Body of pancreas (tissue), 4 donors: ENCODE measurements at places on chromosomes 3 and 15. TPM values are rescaled to one million over a fixed set of nuclear protein-coding genes. Genes with fewer than 3 reads are reported as not detected.

GRCh38 chr3:154779571-154779970 lies 300.5 kb upstream of the MME start:
- H3K27ac ChIP-seq = no peak overlapping the region
- no peak overlapping the region for H3K4me3 ChIP-seq
- no peaks in the 10 kb centered on the region for H3K27me3 ChIP-seq
- no peaks in the 10 kb centered on the region for H3K36me3 ChIP-seq
- DNase-seq = no peak

- H3K27ac ChIP-seq = no peak overlapping the region
- DNase-seq = no peak
- H3K4me3 ChIP-seq = no peak overlapping the region
These were observed 57.0 kb downstream of the ASTE1 start for GRCh38 chr3:130969621-130970020.

DNA sequence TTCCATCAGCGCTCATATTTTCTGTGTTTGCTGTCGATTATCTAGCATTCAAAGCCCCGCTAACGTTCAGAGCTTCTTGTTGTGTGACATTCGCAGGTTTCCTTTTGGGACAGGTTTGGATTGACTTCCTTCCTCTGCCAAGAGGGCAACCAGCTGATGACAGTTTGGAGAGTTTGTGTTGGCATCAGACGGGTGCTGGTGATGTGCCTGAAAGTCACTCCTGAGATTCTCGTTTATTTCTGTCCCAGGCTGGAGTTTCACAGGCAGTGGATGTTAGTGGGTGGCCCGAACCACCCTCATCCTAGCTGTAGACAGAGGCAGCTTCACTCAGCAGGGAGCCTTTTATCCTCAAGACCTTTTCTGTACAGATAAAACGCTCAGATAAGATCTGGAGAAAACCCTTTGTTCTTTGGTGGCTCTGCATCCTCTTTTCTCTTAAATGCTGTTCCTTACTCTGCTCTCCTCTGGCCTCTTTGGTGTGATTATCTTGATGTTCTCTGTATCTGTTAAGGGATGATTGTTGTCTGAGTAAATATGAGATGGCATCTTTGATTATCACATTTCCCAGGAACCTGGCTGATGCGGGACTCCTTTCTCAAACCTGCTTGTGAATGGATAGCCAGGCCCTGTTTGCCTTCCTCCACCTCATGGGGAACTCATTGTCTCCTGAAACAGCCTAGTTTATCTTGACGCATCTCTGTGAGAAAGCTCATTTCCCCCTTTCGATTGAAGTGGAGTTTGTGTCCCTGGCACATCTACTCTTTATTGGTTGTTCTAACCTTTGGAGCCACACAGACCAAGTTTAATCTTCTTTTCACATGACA lies 35.9 kb downstream of the CGNL1 start:
- no peaks in the 10 kb centered on the region for H3K36me3 ChIP-seq
- H3K4me3 ChIP-seq = no peak overlapping the region
- no peak for DNase-seq
- no peaks in the 10 kb centered on the region for H3K4me1 ChIP-seq
- no peak overlapping the region for H3K27ac ChIP-seq

- H3K36me3 ChIP-seq = no peaks in the 10 kb centered on the region
- DNase-seq = no peak
- no peak overlapping the region for H3K27ac ChIP-seq
- no peak overlapping the region for H3K4me3 ChIP-seq
- H3K4me1 ChIP-seq = no peaks in the 10 kb centered on the region
These were observed 9.1 kb downstream of the HDGFL3 start for GRCh38 chr15:83198476-83198875.

- peak; percentile 80 for DNase-seq
- peak overlapping the region; percentile 55 for H3K4me3 ChIP-seq
- peaks cover 36% of the 10 kb centered on the region for H3K4me1 ChIP-seq
- peak overlapping the region; percentile 66 for H3K27ac ChIP-seq
- H3K36me3 ChIP-seq = no peaks in the 10 kb centered on the region
These were observed 451 bp downstream of the CHCHD4 start for GRCh38 chr3:14124223-14124614.

GRCh38 chr3:169512991-169513390 lies 150.5 kb downstream of the MECOM start:
- no peak overlapping the region for H3K4me3 ChIP-seq
- no peak for DNase-seq
- peaks cover 11% of the 10 kb centered on the region for H3K4me1 ChIP-seq
- H3K36me3 ChIP-seq = no peaks in the 10 kb centered on the region
- no peak overlapping the region for H3K27ac ChIP-seq

The NDN gene
- total RNA-seq = 21.8 TPM
